ENCODE measurements at places on chromosomes 7 and 10.

DNA sequence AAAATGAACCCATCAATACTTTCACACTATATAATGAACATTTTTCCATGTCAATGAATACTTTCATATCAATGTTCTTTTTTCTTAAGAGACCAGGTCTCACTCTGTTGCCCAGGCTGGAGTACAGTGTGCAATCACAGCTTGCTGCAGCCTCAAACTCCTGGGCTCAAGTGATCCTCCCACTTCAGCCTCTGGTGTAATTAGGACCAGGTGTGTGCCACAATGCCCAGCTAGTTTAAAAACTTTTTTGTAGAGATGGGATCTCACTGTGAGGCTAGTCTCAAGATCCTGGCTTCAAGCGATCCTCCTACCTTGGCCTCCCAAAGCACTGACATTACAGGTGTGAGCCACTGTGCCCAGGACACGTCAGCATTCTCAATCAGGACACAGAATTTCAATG lies 85.2 kb downstream of the SH3PXD2A start:
- DNase-seq = no peak

GRCh38 chr7:34723866-34724490 lies 66.0 kb downstream of the NPSR1 start:
- no peak for DNase-seq

DNA sequence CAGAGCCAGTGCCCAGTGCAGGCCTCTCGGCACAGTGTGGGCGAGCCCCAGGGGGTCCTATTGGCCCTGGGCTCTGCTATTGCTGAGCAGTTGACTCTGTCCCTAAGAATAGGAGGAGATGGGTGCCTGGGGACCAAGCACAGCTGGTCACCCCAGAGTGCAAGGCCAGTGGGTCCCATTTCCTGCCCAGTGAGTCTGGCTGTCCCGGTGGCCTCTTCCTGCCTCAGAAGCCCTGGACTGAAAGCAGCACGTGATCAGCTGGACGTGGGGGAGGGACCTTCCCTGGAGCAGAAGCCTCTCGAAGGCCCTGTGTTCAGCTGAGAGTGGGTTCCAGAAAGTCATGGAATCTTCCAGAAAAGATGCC lies 42.0 kb downstream of the PWWP2B start:
- DNase-seq = no peak

DNA sequence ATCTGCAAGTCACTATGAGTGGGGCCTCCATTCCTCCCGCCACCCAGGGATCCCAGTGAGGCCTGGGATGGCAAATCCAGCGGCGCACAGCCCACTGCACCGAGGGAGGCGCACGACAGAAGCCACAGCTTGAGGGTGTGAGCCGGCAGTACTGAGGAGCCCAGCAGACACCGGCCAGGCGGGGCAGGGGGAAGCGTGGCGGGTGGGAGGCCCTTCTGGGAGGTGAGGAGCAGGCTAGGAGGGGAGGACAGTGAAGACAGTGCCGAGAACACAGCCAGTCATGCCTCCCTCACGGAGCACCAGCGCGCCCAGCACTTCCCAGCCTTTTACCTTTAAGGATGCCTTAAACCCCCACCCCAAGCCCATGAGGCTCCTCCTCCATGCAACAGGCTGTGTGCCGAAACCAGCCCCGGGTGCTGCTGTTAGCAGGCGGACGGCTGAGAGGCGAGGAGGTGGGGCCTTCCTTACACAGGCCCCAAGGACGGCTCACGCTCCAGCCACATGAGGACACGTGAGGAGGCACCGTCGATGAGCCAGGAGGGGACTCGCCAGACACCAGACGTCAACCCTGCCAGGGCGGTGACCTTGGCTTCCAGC lies 258.5 kb downstream of the PTPRN2 start:
- DNase-seq = no peak

DNA sequence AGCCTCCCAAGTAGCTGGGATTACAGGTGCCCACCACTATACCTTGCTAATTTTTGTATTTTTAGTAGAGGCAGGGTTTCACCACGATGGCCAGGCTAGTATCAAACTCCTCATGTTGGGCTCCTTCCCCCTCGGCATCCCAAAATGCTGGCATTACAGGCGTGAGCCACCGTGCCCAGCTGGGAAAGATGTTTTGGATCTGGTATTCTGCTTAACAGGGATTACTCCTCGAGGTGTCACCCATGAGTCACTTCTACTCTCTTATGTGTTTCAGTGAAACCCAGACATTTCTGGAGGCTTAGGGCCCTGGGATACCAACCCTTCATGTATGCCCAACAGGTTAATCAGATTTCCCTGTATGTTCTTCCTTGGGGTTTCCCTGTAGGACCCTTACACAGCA lies 11.8 kb upstream of the OPN4 start:
- no peak for DNase-seq

DNA sequence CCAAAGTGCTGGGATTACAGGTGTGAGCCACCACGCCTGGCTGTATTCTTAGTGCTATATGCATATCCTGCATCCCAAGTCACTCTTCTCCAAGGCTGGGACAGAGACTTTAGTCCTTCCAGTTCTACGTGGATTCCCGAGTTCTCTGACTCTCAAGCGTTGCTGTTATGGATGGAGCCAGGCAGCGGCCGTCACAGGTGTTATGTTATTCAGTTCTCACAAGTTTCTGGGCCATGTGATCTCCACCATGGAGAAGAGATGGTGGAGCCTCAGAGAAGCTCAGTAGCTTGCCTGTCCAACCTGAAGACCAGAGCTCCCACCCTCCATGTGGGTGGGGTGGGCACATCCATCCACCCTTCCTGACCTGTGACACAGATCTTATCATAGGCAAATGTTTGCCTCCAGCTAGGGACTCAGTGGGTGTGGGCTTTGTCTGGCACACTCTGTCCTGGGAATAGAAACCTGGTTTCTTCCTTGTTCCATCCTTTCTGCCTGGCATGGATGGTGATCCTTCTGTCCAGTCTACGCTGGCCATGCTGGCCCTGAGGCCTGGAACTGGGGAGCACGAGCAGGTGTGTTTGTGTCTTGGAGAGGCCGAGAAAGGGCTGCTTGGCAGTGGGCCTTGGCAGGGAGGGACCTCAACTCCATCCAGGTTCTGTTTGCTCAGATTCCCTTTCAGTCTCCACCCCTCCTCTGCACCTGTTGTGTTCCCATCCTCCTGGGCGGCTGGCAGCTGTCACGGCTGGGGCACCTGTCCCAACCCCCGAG lies 55.3 kb downstream of the NEURL1 start:
- no peak for DNase-seq

DNA sequence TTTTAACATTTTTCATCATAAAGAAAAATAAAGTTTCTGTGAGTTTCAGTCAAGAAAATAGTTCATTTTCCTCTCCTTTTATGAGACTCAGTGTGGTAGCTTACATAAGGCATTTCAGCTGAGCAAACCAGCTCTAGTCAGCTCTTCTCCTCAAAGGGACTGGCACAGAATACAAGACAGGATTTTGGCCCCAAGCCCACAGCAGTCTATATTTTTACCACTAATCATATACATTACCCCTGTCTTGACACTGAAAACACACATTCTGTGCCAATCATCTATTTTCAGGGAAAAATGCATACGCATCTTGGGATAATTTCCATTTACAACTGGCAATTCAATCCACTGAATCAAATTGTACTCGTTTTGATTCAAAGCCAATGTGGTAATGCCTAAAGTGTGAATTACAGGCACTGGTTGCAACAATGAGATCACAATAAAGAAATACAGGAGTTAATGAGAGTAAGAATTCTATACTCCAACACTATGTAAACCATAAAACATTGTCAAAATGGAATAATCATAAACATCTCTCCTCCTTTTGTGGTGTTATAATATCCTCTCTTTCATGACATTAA lies 186.4 kb downstream of the CACNA2D1 start:
- no peak for DNase-seq

- DNase-seq = no peak
These were observed 78.8 kb downstream of the FAM13C start for GRCh38 chr10:59283456-59284091.

GRCh38 chr7:45225948-45226335 lies 68.4 kb downstream of the RAMP3 start:
- DNase-seq = no peak

DNA sequence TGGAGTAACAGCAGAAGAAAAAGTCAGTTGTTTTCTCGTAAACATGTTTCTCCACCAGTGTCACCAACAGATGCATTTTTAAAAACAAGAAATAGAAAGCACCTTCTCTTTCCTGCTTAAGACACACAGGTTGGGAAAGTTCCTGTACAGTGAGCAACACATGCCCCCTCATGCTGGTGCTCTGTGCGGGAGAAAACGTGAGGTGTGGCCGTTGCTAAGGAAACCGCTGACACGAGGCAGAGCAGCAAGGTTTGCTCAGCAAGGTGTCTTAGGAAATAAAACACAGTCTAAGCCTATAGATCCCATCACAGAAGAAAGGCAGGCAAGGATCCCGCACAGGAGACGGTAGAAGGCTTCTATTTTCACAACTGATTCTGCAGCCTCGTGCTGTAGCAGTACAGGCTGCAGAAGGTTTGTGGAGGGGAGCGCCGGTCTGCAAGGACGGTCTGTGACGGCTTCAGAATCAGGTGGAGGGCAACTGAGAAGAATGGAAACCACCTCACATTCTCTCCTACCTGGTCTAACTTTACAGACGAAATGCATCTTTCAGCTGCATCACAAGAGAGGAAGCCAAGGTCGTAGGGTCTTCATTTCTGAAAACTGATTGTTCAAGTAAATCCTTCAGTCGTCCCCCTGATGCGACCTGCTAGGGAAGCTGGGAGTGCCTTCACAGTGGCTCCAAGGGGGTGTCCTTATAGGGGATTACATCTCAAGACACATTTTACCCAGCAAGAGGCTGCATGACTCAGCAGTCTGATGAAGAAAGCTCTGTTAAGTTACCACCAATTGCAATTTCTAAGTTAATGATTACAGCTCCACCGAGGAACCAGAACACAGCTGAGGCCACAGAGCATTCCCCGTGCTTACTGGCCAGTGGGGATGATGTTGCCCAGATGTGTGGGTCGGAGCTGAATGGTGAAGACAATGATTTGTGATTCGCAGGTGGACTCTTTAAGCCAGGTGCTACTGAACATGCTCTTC lies 150.7 kb upstream of the KLF14 start:
- peak; percentile 66 for DNase-seq

All from ureter (tissue), 1 donor.